Renal pelvis (tissue), 12 donors: ENCODE measurements at places on chromosomes 5 and 9. TPM values are rescaled to one million over a fixed set of nuclear protein-coding genes. Genes with fewer than 3 reads are reported as not detected.

- DNase-seq: no peak
Observed at GRCh38 chr5:137699336-137700281, 36.3 kb downstream of the KLHL3 start.

DNA sequence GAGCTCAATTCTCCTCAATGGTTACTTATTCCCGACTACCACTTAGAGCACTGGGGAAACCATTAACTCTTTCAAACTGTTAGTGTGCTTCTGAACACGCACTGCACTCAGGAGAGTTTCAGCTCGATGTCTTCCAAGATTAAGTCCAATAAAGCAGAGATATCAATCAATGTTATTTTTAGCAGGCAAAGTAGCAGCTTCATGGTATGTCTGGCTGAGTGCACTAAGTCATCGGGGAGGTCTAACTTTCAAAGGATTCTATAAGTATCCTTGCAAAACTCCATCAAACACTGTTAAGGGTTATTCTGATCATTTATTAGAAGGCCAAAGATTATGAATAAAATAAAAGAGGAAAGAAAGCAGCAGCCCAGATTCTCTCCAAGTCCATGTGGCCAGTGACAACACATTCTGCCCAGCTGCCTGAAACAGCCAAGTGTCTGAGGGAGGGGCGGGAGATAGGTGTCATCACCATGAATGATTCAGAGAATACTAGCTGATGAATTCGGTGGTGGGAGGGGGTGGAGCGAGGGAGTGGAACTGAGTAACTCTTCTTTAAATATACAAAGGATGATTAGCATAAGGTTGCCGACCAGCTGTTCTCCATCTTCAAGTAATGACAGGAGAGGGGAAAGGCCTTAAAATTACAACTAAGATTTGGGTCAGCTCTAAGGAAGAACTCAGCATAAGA is 21.3 kb downstream of the NREP start:
- no peak for DNase-seq

GRCh38 chr9:132858751-132859150 is 19.3 kb downstream of the AK8 start:
- no peak for DNase-seq

DNA sequence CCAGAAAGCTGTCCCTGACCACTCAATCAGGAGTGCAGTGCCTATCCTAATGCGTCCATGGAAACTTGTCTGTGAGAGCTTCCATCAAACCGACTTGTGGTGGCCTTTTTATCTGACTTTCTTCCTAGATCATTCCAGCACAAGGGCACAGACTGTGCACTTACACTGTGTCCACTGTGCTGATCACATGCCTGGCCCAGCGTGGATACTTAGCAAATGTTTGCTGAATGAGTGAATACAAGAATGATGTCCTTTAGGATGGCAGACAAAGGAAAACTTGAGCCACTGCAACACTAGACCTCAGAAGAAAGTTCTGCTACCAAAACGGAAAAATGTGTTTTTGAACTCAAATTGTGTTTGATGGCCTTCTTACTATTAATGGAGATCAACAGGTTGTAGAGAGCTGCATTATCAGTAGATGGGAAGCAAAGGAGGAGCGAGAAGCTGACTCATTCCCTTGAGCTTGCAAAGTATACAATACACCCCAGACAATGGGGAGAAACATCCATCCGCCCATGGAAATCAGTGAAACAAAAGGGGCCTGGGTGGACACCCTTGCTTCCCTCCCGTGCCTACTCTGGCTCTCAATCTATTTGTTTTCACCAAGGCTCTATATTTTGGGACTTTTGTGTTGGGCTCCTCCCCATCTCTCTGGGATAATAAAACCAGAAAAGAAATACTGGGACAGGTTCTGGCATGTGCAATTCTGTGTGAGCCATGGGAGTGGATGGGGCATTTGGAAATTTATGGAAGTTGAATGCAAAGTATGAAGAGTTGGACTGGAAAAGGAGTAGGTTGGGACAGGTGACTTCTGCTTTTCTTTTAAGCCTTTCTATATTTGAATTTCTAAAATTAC is 76.2 kb upstream of the ZFAND5 start:
- no peak for DNase-seq

GRCh38 chr5:97365163-97365845 is 182.3 kb upstream of the RIOK2 start:
- peak; percentile 12 for DNase-seq

DNA sequence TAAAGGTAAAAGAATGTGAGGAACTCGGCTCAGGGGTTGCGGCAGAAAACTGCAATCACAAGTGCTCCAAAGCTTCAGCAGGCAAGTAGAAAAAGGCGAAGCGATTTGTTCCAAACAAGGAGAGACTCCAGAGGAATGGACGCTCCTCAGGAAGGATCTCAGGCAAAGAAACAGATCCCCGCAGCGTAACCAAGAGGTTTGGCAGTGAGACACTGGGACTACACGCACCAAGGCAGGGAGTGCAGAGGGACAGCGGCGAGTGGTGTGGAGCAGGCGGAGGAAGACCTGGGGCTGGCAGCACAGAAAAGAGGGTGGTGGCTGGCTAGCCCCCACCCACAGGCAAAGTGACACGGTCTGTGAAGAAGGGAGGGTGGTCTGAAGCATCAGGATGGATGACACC is 54.7 kb upstream of the GOLPH3 start:
- DNase-seq: no peak

- DNase-seq: no peak
Observed at GRCh38 chr9:95092262-95093072, 225.0 kb downstream of the FANCC start.

SIT1 gene
- polyA plus RNA-seq: 0.58 TPM

SLC6A7 gene
- polyA plus RNA-seq: 0.04 TPM
